Fibroblast of upper back skin (primary cell): ENCODE measurements at places on chromosomes 3 and 15.

DNA sequence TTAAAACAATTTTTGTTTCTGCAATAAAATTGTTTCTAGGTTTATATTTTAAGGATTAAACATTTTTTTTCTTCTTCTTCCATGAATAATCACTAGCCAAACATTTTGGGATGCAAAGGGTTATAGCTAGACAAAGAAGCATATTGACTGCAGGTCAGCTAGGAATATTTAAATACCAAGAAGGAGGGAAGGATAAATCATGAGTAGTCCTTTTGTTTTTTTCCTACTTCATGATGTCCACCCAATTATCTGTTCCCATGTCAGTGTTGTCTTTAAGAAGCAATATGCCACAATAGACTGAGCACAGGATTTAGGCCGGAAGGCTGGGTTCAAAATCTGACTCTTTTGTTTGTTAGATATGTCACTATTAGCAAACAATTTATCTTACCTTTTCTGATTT, 82.1 kb downstream of the VPS8 start:
- DNase-seq = no peak

- DNase-seq = no peak
These were observed 386.4 kb downstream of the ZBTB20 start for GRCh38 chr3:114760679-114761078.

- no peak for DNase-seq
These were observed 354.9 kb upstream of the ATP11B start for GRCh38 chr3:182438398-182438797.

- DNase-seq = no peak
These were observed 11.7 kb downstream of the SPTBN5 start for GRCh38 chr15:41881920-41882688.

- no peak for DNase-seq
These were observed 19.5 kb downstream of the POC1A start for GRCh38 chr3:52134761-52135160.

DNA sequence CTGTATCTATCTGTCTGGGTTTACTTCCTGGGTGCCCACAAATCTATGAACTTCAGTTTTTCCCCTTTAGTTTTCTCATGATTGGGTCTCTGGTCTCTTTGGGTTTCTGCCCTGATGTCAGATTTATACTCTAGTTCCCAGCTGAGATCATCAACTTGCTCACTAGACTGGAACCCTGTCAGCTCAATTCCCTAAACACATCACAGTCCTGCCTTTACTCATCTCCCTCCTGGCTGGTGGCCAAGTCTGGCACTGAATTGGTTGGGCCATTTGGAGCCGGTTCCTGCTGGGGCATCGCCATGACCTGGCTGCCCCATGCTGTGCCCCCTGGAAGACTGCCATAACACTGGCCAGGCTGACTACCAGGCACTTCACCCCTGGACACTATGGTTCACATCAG, 345.3 kb downstream of the CHST2 start:
- DNase-seq = peak; percentile 12

DNA sequence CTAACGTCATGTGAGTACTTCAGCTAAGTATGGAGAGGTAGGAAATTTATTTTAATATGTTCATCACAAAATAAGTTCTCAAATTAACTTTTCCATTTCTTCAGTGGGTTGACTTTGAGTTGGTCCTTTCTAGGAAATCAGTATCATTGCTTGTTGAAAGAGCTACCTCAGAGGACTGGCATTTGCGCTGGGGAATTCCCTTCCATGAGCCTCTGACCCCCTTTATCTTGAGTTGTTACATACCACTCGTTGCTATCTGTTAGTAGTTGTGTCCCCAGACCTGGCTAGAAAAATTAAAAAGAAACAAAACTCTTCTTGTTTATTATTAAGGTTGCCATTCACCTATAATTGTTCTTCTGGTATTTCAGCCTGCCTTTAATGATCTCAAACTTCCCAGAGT, 96.8 kb upstream of the ROBO2 start:
- DNase-seq = no peak

DNA sequence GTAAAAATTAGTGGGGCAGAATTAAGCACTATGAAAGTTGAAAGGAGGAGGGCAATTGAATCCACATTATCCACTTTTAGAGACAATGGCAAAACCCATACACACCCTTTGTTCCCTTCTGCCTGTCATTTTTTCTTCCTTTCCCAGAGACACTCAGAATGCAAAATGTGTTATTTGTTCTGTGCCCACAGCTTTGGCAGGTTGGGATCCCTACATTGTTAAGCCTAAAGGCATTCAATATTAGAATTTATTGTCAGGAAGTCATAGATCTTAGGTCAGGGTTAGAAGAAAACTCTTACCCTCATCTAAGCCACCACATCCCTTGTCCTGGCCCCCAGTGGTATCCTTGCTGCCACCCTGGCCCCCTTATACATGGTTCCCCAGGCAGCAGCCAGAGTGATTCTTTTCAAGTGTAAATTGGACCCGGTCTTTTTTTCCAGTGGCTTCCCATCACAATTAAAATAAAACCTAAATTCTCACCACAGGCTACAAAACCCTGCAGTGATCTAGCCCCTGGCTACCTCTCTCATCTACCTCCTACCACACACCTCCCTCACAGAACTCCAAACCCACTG, 470.1 kb upstream of the ATP11B start:
- DNase-seq = no peak

DNA sequence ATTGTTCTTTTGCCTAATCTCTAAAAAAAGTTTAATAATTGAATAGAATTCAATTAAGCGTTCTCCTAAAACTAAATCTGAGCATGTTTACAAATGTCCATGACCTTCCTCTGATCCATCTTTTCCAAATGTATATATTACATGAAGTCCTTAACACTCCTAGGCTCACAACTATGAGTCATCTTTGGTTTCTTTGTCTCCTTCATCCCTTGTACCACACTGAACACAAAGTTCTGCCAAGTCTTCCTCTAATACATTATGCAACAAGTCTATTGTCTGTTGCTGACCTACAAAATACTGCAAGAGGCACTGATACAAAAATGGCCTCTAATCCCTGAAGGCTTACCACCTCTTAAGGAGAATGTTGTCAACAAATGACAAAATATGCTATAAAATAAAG, 550.2 kb downstream of the PYDC2 start:
- peak; percentile 8 for DNase-seq

DNA sequence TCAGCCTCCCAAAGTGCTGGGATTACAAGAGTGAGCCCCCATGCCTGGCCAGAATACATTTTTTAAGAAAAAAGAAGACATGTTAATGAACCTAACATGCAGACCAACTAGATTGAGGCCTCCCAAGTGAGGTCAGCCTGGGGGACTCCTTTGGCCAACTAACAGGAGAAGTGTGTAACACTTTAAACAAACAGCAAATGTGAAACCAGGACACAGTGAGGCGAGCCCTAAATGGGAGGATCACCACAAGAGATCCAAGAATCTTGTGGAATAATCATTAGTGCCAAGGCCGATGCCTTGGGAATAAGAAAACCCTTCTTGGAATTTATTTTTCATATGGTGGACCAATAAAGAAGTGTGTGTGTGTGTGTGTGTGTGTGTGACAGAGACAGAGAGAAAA, 73.9 kb downstream of the ATP10A start:
- peak; percentile 57 for DNase-seq

DNA sequence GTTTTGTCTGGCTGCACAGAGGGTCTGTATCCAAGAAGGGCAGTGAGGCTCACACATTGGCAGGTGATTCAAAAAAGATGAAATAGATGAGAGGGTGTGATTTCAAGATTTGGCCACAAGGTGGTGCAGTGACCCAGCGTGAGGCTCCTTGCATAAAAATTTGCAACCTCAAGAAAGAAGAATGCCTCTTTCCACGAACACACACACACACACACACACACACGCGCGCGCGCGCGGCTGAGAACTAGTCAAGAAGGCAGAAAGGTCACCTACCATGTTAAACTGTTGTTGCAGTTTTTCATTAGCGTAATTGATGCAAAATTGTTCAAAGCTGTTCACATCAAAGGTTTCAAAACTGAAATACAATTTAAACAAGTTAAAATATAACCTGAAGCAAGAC, 39.2 kb downstream of the MYO5C start:
- DNase-seq = peak; percentile 77

DNA sequence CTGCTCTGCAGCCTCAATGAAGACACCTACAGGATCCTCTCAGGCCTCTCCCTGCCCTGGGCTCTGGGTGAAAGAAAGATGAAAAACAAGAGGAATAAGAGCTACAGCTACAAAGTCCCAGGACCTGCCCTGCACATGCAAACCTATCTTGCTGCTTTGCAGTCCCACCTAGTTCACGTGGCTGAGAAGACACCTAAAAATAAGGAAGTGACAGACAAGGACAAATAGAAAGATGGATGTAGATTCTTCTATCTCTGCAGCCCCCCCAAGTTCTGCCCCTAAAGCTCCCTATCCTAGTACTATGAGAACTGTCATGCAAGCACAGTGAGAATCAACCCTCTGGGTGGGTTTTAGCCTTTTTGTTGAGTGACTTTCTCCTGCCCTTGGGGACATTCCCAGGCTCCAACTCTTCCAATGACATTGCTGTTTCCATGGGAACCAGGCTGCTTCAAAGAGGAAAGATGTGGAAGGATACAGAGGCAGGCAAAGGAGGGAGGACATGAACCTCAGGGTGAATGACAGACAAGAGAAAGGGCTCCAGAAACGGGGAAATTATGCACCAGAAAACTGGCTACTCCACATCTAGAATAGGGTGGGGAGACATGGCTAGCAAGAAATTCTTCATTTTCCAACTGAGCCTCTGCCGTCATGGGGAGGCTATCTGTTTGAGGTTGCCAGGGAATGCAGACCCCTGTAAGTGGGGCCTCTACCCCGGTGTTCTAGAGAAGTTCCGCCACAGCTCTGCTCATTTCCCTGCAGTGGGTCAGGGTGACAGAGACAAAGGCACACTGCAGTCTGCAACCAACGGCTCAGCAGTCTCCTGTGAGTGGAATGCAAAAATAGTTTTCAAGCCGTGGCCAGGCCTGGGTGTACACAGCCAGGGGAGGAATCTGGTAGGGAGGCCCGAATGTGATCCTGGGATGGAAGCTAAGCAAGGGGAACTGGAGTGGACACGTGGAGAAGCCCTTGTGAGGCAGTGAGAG, 5.2 kb downstream of the CSPG5 start:
- no peak for DNase-seq

DNA sequence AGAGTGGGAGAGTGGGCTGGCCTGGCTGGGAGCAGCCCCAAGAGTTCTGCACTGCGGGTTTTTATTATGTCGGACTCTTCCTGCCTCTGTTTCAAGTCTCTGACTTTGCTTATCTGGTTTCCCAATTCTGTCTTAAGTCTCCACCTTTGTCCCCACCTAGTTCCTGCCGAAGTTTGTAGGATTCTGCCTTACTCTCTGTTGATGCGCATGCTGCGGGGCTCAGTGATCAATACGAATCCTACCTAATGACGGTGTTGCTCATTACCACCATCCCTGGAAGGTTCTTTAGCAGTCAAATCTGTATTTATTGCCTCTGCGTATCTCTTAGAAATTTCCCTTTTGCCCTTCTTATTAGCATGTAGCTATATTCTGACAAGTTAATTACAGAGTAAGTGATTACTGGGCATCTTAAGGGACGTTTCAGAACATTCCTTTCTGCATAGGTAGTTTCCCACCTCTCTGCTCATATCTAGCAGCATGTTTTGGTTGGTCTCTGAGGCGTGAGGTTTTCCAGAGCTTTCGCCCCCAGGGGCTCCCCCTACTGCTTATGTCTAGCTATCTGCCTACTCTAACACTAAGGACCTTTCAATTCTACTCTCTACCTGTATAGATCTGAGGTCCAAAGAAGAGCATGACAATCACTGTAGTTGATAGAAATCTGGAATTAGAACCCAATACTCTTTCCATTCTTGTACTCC, 236.0 kb upstream of the EIF1B start:
- DNase-seq = no peak

GRCh38 chr3:161674402-161674801, 177.8 kb downstream of the OTOL1 start:
- DNase-seq = no peak

- DNase-seq = no peak
These were observed 46.8 kb upstream of the C3orf70 start for GRCh38 chr3:185199671-185200070.

- DNase-seq = peak; percentile 1
These were observed 49.2 kb downstream of the ARHGAP11B start for GRCh38 chr15:30675126-30675525.

- DNase-seq = peak; percentile 35
These were observed 104.6 kb downstream of the ZIC4 start for GRCh38 chr3:147301781-147302180.

DNA sequence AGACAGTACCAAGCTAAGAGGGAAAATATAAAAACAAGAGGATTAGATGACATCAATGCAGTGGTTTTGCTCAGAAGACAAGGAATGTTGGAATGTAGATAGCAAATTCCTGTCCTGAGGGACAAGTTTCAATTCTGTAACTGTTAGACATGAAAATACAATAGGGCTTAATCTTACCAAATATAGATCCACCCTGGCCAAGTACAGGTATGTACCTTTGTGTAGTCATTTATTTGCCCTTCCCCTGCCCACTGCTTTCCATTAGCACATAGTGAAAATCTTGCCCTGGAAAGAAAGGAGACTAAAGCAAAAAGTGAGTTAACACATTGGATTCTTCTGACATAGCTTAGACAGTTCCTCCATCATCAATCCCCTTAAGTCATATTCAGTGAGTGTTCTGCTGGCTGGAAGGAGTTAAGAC, 389.0 kb upstream of the THBS1 start:
- peak; percentile 84 for DNase-seq

DNA sequence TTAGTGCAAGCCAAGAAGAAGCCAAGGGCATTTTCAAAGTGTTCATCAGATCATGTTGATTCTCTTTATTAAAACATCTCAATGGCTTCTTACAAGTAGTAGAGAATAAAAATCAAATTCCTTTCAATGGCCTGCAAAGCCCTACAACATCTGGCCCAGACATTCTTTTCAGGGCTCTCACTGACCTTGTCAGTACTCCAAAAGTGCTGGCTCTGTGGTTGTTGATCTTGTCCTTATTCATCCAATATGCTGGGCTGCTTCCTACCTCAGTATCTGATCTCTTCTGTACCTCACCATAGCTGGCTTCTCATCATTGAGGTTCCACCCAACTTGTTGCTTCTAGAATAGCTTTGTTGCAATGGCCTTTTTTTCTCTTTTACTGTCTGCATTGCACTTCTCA, 74.0 kb upstream of the SAMMSON start:
- no peak for DNase-seq
